ENCODE measurements at places on chromosomes 11 and 22.

DNA sequence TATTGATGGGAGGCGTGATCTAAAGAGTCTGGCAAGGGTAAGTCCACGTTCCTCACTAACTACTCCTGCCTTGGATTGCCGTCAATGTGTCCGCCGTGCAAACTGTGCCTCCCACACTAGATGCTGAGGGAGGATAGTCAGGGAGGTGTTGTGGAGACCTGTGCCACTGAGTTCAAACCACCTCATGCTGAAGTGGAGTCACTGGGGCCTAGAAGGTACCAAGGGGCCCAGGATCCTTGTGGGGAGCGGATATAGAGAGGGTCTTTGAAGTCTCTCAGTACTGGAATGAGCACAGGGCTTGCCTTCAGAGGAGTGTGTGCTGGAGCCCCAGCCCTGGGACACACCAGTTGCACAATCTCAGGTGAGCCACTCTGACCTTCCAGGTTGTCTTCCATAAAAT, 27.1 kb upstream of the TMPRSS4 start:
- DNase-seq = no peak

DNA sequence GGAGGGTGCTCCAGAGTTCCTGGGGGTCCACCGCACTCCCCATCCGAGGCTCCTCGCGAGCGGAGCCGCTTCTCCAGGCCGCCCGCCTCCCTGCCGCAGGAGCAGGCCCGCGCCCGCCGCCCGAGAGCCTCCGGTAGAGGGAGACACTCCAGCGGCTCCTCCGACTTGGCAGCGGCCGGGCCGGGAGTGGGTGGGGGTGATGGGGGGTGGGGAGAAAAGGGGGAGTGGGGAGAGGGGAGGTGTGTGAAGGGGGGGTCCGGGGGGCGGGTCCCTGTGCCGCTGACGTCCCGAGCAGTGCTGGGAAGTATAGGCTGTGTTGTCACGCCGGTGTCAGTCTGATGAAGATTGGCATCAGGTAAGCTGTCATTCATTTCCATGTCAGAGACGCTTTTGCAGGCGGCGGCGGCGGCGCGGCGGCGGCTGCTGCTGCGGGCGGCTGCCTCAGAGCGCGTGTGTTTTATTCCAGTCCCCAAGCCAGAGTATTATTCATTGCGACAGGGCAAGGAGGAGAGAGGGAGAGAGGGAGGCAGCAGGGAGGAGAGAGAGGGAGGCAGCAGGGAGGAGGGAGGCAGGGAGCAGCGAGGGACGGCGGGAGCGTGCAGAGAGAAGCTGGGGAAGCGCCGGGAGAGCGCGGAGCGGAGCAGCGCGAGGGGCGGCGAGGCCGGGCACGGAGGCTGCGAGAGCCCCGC, at the start of gene PKNOX2:
Gene PKNOX2, plus strand, starts transcription at position 330 of the 689 bp plus-strand sequence. CDS start 186,555 bp downstream, outside the sequence.
- peak; percentile 67 for DNase-seq

- DNase-seq = no peak
Measured at GRCh38 chr11:95466416-95466815, 235.4 kb upstream of the SESN3 start.

- peak; percentile 77 for DNase-seq
Measured at GRCh38 chr22:20089977-20090729, 10.1 kb downstream of the DGCR8 start.

DNA sequence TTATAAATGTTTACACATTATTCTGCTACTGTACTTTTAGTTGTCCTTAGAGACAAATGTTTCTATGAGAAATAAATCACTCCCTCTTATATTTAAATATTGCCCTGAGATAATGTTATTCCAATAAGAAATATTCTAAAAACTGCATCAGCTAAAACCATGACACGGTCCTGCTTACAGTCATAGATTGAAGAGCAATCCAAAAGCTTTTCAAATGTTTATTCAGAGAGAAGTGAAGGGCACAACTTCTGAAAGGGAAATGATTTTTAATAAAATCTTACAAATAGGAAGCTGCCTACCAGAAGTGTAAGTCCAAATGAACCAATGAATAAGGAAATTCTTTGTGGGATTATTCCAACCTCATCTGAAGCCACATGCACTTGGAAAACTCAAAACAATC, 49.2 kb downstream of the STK33 start:
- no peak for DNase-seq

Measured in IMR-90 (cell line).